ENCODE measurements at places on chromosomes 1 and 21.

DNA sequence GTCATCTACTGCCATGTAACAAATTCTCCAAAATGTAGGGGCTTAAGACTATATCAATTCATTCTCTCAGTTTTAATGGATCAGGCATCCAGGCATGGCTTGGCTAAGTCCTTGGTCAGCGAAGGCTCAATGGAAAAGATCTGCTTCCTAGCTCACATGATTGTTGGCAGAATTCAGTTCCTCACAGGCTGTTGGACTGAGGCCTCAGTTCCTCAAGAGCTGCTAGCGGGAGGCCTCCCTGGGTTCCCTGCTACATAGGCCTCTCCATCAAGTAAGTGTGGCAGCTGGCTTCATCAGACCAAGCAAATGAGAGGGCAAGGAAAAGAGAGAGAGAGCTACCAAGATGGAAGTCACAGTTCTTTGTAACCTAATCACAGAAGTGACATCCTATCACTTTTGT is 19.6 kb upstream of the EYA3 start:
- DNase-seq, result no peak

GRCh38 chr1:184553845-184554244 is 167.0 kb downstream of the C1orf21 start:
- no peak for DNase-seq

DNA sequence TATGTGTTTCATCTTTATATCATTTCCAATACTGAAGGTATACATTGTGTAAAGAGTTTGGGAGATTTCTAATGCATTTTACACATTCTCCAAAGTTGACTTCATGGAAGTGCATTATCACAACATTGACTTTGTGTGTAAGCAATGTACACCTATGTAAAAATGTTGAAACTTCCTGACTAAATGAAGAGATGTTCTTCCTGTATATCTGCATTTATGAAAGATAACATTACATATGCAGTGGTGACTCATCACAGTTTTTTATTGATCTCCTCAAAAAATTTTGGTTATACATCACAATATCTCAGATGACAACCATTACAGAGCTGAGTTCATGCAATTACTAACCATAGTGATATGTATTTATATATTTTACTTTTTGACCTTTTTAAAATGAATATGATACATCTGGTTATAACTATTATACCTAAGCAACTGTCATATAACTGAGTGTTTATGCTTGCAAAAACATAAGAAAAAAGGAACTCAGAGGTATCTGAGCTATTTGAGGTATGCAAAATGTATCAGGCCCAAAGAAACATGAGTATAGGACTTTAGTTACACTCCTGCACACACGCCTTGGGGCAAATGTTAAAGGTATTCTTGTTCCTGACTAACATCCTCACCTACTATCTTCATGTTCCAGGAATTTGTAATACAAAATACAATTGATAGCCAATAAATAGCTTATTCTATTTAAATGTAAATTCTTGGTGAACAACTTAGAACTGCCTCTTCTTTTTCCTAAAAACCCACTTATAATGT is 88.2 kb upstream of the OLFM3 start:
- DNase-seq, result no peak

GRCh38 chr1:69920426-69920825 is 285.0 kb downstream of the LRRC40 start:
- no peak for DNase-seq

- DNase-seq, result no peak
Measured at GRCh38 chr1:153649863-153650235, 8.7 kb upstream of the SNAPIN start.

GRCh38 chr1:229114850-229115365 is 156.0 kb upstream of the RAB4A start:
- no peak for DNase-seq

- DNase-seq, result no peak
Measured at GRCh38 chr1:204616641-204617040, 68.9 kb downstream of the LRRN2 start.

DNA sequence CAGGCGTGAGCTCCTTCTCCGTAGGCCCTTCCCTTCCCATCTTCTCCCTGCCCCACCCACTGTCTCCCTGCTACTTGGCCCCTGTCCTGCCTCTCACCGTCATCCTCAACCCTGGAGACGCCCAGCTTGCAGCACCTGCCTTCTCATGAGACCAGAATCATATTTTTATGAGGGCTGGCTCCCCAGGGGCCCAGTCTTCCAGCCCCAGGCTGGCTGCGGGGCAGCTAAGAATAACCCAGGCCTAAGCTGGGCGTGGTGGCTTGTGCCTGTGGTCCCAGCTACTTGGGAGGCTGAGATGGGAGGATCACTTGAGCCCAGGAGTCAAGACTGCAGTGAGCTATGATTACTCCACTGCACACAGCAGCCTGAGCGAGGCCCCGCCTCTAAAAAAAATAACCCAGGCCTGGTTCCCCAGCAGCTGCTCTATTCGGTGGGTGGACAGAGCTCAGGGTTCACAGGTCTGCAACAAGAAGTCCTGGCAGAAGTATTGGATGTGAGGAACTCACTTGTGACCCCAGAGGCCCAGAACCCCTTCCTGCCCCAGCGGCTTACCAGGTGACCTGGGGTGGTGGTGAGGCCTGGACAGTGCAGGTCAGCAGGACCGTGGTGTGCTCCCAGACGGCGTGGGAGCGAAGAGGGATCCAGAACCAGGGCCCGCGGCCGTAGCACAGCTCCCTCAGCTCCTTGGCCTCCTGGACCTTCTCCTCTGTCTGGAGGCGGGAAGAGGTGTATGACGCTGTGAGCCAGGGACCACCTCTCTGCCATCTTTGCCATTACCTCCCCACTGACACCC is 6.4 kb downstream of the MYOM3 start:
- DNase-seq, result no peak

GRCh38 chr1:224298346-224299330 is 31.3 kb downstream of the NVL start:
- no peak for DNase-seq

GRCh38 chr21:45580576-45581321 is 38.5 kb upstream of the SLC19A1 start:
- no peak for DNase-seq

DNA sequence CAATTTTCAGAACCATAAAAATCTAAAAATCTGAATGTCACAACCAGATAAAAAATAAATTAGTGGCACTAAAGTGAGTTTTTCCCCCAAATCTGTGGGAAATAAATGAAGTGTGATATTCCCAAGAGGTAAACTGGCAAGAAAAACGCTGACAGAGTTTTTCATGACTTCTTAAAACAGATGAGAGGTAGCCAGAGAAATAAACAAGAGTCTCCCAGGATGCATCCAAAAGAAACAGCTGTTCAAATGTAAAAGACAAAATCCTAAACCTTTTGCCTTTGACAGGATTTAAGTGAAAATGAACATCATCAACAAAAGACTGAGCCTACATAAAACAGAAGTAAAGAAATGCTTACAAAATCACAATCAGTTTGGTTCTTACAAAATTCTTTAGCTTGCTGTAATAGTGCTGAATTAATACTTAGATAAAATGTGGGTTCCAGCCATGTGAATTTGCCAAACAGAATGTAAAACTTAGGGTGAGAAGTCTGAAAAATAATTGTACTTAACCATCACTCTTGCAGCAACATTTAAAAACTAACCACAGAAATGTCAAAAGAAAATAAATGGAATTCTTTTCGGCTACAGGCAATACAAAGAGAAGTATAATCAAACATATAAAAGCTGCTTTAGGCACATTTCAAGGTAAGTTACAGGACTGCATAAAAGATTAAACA is 133.6 kb downstream of the EIF4G3 start:
- DNase-seq, result no peak

GRCh38 chr1:110829955-110830553 is 42.9 kb upstream of the CD53 start:
- DNase-seq, result peak; percentile 56

- no peak for DNase-seq
Measured at GRCh38 chr1:156500543-156500792, at the start of gene MEF2D. MEF2D (minus strand) TSS chr1:156500775; CDS start chr1:156483292, 17,483 bp downstream.

GRCh38 chr21:25571726-25572121 is 35.6 kb downstream of the MRPL39 start:
- DNase-seq, result no peak

- peak; percentile 24 for DNase-seq
Measured at GRCh38 chr1:184755226-184756065, 788 bp upstream of the EDEM3 start.

DNA sequence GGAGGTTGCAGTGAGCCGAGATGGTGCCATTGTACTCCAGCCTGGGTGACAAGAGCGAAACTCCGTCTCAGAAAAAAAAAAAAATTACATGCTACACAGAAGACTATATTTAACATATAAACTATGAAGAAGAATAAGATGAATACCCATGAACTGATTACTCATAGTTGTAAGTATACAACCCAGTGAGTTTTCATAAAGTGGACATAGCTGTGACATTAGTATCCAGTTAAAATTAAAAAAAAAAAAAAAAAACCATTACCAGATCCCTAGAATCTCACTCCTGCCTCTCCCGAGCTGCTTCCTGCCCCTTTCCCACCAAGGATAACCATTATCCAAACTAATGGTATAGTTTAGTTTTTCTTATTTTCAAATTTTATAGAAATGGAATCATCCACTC is 37.4 kb downstream of the UBE4B start:
- DNase-seq, result no peak

DNA sequence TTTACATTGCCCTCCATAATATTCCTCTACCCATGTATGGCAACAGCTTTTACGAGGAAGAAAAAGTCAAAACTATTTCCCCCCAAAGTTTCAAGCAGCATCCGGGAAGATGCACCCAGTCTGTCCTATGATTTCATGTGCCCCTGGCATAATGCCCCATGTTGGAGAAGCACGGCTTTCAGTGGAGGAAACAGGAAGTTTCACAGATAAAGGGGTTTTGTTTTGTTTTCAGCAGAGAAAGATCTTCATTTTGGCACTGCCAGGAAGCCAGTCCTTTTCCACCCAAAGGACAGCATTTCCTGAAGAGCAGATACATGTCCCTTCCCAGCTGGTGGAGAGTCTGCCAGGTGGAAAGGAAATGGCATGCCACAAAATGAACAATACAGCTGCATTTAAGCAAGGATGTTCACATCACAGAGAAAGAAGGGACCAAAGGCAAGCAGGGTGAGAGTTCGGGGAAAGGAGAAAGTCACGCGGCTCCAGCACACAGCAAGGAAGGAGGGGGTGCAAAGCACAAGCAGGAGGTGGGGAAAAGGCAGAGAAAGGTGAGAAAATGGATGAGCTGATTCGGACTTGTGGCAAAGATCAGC is 95.3 kb upstream of the HIVEP3 start:
- no peak for DNase-seq

GRCh38 chr21:39012326-39013230 is 170.7 kb downstream of the PSMG1 start:
- no peak for DNase-seq

DNA sequence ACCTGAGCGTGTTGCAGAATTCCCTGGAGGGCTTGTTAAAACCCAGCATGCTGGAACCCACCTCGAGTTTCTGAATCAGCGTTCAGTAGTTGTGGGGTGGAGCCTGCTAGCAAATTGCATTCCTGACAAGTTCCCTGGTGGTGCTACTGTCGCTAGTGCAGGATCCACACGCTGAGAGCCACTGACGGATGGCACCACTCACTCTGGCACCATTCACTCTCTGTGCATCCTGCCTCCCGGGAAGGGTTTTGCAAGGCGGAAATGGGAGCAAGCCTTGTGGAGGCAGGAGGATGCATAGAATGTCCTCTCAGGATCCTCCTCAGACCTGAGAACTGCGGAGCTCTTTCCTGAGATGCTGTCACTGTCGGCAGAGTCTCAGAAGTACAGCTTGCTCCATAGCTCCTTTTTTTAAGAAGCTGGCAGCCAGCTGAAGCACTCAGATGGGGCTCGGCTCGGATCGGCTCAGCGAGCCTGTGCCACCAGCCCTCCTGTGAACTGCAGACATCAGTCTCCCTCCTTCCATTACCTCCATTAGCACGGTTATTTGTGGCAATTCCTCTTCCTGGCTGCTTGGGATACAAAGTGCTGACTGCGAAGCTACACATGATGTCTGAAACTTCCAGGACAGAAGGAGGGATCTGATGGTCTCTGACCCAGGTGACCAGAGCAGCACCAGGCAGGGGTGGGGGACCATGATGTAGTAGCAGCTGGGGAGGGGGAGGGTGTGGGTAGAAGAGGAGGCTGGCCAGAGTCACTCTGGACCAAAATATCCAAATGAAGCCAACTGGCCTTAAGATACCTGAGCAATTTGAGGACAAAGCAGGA is 89.6 kb downstream of the C1orf94 start:
- no peak for DNase-seq

GRCh38 chr1:165355139-165355976 is 1.2 kb downstream of the LMX1A start:
- no peak for DNase-seq

GRCh38 chr1:159009704-159010361 is at the start of gene IFI16:
IFI16 (plus strand) TSS chr1:159009907; CDS start chr1:159014681, 4,774 bp downstream.
- DNase-seq, result peak; percentile 84

- no peak for DNase-seq
Measured at GRCh38 chr1:7079637-7080036, 294.4 kb downstream of the CAMTA1 start.

- no peak for DNase-seq
Measured at GRCh38 chr1:193311226-193311948, 125.0 kb upstream of the B3GALT2 start.

DNA sequence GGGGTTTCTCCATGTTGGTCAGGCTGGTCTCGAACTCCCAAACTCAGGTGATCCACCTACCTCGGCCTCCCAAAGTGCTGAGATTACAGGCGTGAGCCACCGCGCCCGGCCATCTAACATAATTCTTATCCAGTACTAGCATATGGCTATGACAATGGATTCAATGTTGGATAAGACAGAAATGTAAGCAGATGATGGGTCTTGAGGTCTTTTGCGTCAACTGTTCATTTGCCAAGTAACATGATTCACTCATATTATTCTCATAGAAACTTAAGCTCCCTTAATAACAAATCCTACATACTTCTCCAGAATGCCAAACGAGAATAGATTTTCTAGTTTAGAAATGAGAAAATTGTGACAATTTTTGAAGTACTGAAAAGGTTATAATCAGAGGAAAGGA is 170.3 kb downstream of the RGS7 start:
- no peak for DNase-seq

GRCh38 chr1:161779393-161779792 is 13.3 kb downstream of the ATF6 start:
- no peak for DNase-seq

GRCh38 chr1:246971969-246972368 is 35.9 kb downstream of the ZNF695 start:
- DNase-seq, result no peak

DNA sequence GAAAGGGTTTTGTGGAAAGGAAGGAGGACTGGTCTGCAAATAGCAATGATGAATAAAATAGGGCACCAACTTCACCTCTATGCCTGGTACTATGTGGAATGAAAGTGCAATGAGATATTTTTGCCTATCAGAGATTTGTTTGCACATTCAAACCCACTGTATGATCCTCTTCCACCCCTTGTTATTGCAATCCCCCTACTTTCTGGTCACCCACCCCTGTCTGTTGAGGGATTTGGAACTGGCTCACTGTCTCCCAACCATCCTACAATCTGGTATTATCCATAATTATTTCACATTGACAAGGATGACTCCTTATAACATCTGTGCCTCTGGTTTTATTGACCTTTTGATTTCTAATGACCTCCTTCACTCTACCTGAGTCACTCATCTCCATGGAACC is 42.4 kb downstream of the CD55 start:
- DNase-seq, result no peak
